ENCODE measurements at places on chromosomes 13 and 19.

GRCh38 chr13:27405546-27406134 lies 18.8 kb upstream of the GTF3A start:
- DNase-seq = no peak

GRCh38 chr19:53868091-53868891 lies 608 bp downstream of the MYADM start:
- peak; percentile 81 for DNase-seq

GRCh38 chr13:62087124-62087523 lies 671.5 kb upstream of the PCDH20 start:
- DNase-seq = no peak

DNA sequence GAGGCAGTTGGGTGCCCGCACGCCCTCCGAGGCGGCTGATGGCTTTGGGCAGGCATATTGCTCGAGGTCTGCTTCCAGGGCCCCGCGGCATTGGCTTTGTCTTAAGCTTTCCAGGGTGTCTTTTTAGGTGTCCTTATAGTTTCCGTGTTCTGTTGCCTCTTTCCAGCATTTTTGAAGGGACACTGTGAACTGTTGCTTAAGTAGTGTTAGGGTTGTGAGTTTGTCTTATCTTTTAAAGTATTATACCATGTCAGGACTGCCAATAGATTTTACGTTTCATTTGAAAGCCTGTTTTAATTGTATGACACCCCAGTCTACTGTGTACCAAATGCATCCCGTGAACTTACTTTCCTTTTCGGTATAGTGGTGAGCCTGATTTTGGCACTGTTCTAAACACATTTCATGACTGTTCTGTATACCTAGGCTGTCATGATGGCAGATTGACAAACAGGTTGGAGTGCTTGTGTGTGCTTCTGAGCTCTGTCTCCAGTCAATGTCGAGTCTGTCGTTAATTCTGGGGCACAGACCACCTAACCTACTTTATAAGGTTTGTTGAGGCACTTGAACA lies 656 bp downstream of the PCCA start:
- DNase-seq = no peak

DNA sequence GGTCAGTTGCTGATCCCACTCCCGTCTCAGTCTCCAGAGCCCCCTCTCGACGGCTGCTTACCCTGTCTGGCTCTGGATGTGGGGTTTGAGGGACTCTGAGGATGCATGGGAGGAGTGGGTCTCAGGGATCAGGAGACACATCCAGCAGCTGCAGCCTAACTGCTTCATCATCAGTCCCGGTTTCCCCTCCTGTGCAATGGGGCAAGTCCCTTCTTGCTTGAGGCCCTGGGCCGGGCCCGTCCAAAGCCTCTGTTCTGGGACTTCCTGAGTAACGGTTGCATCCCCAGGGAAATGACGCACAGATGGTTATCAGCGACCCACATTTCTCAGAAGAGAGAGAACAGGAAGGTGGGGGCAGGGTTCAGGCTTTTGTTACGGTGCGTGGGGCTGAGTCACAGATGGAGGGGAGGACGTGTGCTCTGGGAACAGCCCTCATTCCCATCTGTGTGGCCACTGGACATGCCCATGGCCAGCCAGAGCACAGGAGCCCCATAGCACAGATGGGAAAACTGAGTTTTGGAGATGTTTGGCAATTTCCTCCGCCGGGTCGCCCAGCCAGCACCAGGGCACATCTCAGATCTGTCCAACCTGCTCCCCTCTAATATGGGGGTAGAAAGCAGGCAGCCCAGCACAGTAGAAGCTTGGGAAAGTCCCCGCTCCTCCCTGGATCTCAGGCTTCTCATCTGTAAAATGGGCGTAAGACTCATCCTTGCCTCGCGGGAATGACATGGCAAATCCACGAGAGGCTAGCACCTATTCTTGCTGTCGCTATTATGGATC lies 19.3 kb downstream of the GNA15 start:
- DNase-seq = peak; percentile 94

DNA sequence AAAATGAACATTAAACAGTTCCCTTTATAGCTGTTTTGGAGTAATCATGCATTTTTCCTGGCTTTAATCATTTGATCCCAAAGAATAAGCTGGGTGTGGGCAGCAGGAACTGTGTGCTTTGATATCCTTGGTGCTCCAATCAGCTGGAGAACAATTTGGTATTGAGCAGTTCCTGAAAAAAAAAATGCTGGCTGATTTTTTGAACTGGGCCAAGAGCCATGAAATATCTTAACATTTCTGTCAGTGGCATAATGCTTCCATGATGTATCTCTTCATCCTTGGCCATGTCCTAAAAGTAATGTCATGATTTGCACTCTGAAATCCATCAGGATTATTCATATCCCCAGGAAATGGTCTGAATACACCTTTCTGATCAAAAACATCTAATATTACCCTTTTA lies 134.7 kb downstream of the LHFPL6 start:
- DNase-seq = no peak

- DNase-seq = no peak
These were observed 450.8 kb downstream of the DCT start for GRCh38 chr13:94028650-94029049.

- peak; percentile 67 for DNase-seq
These were observed at the start of gene STK24 for GRCh38 chr13:98576963-98577835. STK24 (minus strand) TSS chr13:98577107; CDS start chr13:98576786, 321 bp downstream.

DNA sequence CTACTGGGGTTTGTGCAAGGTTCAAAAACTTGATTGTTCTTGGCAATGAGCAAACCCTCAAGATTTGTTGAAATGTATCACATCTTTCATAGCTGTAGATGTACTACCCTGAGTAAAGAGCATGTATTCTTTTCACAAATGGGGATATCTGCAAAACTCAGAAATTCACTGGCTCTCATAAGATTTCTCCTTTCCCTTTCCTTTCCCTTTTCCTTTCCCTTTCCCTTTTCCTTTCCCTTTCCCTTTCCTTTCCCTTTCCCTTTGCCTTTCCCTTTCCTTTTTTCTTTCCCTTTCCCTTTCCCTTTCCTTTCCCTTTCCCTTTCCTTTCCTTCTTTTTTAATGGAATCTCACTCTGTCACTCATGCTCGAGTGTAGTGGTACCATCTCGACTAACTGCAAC lies 69.1 kb downstream of the FNDC3A start:
- no peak for DNase-seq

DNA sequence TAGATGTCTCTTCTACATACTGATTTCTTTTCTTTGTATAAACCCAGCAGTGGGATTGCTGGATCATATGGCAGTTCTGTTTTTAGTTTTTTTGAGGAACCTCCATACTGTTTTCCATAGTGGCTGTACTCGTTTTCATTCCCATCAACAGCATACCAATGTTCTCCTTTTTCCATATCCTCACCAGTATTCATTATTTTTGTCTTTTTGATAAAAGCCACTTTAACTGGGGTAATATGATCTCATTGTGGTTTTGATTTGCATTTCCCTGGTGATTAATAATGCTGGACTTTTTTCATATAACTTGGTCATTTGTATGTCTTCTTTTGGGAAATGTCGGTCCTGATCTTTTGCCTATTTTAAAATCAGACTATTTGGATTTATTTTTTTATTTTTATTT lies 108.5 kb downstream of the PAN3 start:
- DNase-seq = no peak

DNA sequence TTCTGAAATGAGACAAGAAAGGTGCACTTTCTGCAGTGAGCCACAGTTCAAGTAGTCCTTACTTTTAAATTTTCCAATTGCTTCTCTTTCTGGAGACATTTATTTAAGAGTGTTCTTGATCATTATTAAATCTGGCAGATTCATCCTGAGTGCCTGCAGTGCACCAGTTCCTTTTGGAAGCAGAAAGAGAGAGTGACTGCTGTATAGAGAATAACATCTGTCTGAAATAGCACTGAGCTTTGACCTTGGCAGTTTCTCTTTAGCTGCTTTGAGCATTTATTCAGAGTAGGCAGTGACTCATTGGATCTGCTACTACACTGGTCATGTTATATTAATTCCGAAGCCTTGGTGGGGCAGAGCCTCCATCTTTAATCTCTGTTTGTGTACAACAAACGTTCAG lies 1373.7 kb downstream of the PCDH9 start:
- no peak for DNase-seq

DNA sequence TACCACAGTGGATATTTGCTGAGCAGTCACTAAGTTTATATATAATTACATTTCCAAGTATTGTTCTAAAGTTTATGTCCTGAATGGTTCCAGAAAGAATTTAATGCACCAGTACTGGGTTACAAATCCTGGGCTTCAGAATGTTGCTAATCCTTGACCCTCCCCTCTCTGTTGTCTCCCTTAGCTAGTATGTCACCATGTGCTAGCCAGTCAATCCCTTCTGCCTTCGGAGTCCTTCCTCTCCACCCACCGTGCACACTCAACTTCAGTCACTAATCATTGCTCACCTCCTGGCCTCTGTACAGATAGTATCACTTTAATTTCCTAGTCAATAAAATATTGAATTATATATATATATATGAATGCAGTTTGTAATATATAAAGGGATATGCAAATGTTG lies 7.5 kb downstream of the FAM124A start:
- no peak for DNase-seq

- DNase-seq = no peak
These were observed 14.5 kb downstream of the FCGBP start for GRCh38 chr19:39919976-39920375.

DNA sequence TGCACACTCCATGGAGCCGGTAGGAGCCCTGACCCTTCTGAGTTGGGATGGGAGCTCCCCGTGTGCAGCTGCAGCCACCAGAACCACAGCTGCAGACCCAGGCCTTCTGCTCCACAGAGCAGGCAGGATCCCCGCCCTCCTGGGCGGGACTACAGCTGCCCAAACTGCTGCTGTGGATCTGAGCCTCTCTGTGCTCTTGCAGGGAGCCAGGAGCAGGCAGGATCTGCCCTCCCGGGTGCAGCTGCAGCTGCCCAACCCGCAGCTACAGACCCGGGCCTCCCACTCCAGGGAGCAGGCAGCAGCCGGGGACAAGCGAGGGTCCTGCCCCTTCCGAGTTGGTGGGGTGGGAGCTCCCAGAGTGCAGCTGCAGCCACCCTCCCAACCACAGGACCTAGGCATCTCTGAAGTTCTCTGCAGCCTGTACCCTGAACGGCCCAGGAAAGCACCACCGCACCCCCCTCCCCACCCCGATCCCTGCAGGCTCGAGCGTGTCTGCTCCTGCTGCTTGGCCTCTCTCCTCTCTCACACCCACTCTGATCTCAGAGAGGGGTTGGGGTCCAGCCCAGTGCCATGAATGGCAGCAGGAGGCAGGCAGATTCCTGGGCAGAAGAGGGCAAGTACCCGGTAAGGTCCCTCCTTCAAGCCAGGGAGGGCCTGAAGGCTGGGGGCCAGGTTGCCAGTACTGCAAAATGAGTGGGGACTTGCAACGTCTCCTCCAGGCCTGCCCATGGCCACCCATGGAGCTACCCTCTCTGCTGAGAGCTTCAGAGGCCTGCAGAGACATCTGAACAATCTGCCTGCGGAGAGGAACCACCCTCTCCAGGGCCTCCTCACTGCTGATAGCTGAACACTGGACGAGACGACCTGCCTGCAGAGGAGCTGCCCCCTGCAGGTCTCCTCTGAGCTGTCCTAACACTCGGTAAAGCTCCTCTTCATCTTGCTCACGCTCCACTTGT lies 16.4 kb upstream of the EMP3 start:
- DNase-seq = no peak

DNA sequence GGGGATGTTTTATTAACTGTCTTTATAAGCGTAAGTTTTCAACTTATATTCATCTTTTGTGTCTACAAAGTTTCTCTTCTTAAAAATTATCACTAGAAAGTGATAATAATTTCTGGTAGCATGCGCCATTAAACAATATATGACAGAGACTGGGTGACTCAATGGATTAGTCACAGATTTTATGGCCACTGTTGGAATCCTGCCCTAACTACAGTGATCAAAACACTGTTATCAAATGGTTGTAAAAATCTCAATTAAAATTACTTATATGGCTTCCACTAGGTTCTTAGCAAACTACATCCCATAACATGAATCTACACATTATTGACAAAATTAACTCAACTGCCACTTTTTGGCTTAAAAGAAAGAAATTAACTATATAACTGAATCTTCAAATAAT lies 350.0 kb downstream of the DACH1 start:
- DNase-seq = no peak

DNA sequence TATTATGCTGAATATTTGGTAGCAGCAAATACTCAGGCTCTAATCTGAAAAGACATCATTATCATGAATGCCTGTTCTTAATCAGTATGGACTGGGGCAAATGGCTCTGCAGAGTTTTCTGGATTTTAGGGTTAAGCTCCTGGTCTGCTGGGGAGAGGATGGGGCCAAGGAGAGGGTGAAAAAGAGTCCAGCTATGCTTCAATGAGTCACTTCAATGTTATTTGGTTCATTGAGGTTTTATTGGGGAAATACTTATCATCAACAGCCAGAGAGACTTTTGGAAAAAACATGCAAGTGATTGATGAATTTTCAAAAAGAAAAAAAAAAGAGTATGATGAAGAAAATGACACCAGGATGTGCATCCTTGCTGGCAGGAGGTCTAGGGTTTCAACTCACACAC lies 278.3 kb downstream of the UQCRFS1 start:
- DNase-seq = no peak

DNA sequence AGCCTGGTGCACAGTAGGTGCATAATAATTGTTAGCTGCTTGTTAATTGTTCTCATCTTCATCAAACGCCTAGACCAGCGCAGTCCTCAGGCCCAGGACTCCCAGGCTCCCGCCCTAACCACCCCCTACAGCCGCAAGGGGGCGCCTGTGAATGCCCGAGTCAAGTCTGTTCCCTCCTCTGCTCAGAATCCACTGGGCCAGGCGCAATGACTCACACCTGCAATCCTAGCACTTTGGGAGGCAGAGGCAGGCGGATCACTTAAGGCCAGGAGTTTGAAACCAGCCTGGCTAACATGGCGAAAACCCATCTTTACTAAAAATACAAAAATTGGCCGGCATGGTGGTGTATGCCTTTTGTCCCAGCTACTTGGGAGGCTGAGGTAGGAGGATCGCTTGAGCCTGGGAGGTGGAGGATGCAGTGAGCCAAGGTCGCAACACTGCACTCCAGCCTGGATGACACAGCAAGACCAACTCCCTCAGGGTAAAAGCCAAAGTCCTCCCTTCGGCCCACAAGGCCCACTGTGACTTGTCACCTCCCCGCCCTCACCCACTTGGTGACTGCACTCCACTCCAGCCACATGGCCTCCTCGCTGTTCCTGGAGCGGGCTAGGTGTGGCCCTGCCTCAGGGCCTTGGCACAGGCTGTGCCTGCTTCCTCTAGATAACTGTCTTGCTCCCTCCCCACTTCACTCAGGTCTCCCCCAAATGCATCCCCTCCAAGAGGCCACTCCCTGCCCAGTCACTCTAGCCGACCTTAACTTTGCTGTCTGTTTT lies 9.1 kb downstream of the ZNF653 start:
- peak; percentile 60 for DNase-seq

Measured in inflammatory macrophage (primary cell).